Sigmoid colon (tissue), 7 donors: ENCODE measurements at places on chromosomes 6 and 20. TPM values are rescaled to one million over a fixed set of nuclear protein-coding genes. Genes with fewer than 3 reads are reported as not detected.

- no peak for DNase-seq
- no peaks in the 10 kb centered on the region for H3K4me1 ChIP-seq
- no peaks in the 10 kb centered on the region for H3K36me3 ChIP-seq
Observed at GRCh38 chr6:126198631-126199030, 141.3 kb upstream of the CENPW start.

DNA sequence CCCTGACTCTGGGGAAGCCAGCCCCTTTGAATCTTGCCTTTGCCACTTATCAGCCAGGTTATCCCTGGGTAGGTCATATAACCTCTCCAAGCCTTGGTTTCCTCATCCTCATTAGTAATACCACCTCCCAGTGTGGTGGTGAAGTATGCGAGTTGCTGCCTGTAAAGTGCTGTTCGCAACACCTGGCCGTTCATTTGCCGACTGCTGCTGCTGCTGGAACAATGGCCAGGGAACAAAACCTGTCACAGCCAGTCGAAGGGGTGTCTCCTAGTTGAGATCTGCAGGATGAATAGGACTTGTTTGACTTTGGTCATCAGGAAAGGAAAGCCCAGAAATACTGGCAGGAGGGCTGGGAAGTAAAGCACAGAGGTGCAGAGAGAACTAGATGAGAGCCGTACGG lies 6.1 kb downstream of the MANBAL start:
- peaks cover 85% of the 10 kb centered on the region for H3K4me1 ChIP-seq
- peaks cover 14% of the 10 kb centered on the region for H3K36me3 ChIP-seq
- DNase-seq, result no peak
- peak overlapping the region; percentile 74 for H3K27ac ChIP-seq

DNA sequence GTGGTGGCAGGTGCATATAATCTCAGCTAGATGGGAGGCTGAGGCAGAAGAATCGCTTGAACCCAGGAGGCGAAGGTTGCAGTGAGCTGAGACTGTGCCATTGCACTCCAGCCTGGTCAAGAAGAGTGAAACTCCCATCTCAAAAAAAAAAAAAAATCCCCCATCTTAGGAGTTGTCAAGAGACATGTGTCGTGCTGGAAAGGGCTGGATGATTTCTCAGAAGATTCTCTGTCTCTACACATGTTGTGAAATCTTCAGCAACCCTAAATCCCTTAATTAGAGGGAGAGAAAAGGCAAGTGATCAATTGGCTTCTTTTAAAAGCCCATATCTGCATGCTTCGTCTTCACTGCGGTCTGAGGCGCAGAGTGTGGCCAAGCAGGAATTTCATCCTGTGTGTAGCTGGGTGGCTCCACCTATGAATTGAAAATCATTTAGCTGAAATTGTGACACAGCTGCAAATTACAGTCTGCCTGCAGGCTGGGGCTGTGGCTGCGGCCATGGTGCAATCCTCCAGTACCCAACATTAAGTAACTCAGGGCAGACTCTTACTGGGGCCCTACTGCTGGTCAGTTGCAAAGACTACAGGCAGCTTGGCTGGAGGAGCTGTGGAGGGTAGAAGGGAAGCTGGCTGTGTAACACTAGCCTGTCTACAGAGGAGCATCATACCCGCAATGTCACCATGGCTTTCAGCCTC lies 3.2 kb upstream of the TGM3 start:
- DNase-seq, result no peak
- no peaks in the 10 kb centered on the region for H3K36me3 ChIP-seq

DNA sequence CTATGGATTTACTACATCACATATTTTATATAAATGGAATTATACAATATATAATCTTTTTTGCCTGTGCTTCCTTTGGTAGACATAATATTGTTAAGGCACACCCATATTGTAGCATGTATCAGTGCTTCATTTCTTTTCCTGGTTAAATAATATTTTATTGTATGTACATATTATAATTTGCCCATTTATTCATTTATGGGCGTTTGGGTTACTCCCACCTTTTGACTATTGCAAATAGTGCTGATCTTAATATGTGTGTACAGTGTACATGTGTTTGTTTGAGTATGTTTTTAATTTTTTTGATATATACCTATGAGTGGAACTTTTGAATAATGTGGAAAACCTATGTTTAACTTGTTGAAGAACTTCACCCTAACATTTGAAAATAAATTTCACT lies 804.2 kb downstream of the DHX35 start:
- H3K27me3 ChIP-seq, result no peaks in the 10 kb centered on the region
- H3K27ac ChIP-seq, result no peak overlapping the region
- no peak for DNase-seq
- H3K36me3 ChIP-seq, result no peaks in the 10 kb centered on the region
- H3K4me1 ChIP-seq, result no peaks in the 10 kb centered on the region
- H3K4me3 ChIP-seq, result no peak overlapping the region

- peak; percentile 85 for DNase-seq
- H3K27ac ChIP-seq, result peak overlapping the region; percentile 87
- H3K27me3 ChIP-seq, result no peaks in the 10 kb centered on the region
- peaks cover 59% of the 10 kb centered on the region for H3K4me1 ChIP-seq
Observed at GRCh38 chr20:10651227-10651990, 22.4 kb downstream of the JAG1 start.

- H3K27ac ChIP-seq, result no peak overlapping the region
- DNase-seq, result no peak
- H3K36me3 ChIP-seq, result no peaks in the 10 kb centered on the region
- H3K4me1 ChIP-seq, result no peaks in the 10 kb centered on the region
- no peak overlapping the region for H3K4me3 ChIP-seq
Observed at GRCh38 chr6:133833949-133834359, 55.0 kb upstream of the TCF21 start.

DNA sequence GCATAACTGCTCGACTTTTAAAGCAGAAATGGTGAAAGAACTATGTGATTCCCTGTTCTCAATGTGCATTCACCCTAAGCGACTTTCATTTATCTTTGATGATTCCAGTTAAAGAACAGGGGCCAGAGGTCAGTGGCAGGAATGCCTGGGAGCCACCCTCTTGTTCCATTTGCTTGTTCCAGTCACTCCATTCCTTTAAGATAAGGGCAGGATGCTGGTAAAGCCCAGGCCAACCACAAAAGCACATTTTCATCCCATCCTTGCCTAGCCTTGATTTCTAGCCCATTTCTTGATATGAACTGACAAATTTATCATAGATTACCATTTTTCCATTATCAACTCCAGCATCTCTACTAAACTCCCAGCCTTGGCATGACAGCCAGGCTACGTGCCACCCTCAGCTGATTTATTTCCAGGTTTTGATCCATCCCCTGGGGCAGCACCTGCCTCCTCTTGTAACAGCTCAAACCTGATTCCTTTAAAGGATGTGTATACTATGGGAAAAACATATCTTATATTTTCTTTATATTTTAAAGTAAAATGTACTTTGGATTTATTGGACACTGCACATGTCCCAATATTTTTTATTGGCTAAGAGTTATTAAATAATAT lies 19.2 kb downstream of the HMGN3 start:
- no peak for DNase-seq
- H3K4me1 ChIP-seq, result no peaks in the 10 kb centered on the region
- no peak overlapping the region for H3K4me3 ChIP-seq
- no peaks in the 10 kb centered on the region for H3K36me3 ChIP-seq
- H3K27me3 ChIP-seq, result no peaks in the 10 kb centered on the region

SLC22A23 gene
- total RNA-seq, result 11.7 TPM

GRCh38 chr6:15581751-15582150 lies 81.1 kb downstream of the DTNBP1 start:
- no peaks in the 10 kb centered on the region for H3K36me3 ChIP-seq
- H3K4me3 ChIP-seq, result no peak overlapping the region
- H3K27me3 ChIP-seq, result no peaks in the 10 kb centered on the region
- no peak for DNase-seq
- peaks cover 13% of the 10 kb centered on the region for H3K4me1 ChIP-seq

FAM209B gene
- not detected for total RNA-seq
